Neural crest cell (in vitro differentiated cells): ENCODE measurements at places on chromosomes 5 and 9. TPM values are rescaled to one million over a fixed set of nuclear protein-coding genes. Genes with fewer than 3 reads are reported as not detected.

DNA sequence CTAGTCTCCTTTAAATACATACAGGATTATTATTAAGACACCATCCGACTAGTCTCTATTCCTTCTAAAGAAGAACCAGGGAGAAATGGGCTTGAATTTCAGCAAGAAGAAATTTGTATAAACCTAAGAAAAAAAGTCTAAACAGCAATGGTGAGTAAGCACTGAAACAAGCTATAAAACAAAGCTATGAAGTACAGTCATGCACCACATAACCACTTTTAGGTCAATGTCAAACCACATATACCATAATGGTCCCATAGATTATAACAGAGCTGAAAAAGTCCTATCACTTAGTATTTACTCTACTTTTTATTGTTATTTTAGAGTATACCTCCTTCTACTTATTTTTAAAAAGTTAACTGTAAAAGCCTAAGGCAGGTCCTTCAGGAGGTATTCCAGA, 102.0 kb upstream of the NFIB start:
- no peaks in the 10 kb centered on the region for H3K27me3 ChIP-seq
- H3K4me1 ChIP-seq = peaks cover 15% of the 10 kb centered on the region
- no peak overlapping the region for H3K4me3 ChIP-seq

GRCh38 chr5:72920690-72921502, 34.9 kb upstream of the FCHO2 start:
- H3K27me3 ChIP-seq = no peaks in the 10 kb centered on the region
- peaks cover 3% of the 10 kb centered on the region for H3K36me3 ChIP-seq
- H3K4me1 ChIP-seq = no peaks in the 10 kb centered on the region
- no peak for DNase-seq

DNA sequence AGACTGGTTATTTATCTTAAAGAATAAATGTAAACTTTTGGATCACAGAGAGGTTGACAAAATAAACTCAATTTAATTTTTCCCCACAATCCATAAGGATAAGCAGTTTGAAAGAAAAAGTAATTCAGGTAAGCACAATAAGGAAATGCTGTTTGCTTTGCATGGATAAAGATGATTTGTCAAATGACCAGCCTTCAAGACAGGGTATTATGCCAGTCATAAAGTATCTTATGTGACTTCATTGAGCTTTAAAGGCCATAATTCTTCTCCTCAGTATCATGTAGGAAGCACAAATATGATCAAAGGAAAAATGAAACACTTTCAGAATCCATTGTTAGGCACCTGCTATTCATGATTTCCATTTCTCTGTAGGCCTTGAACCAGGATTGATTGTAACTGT, 180.7 kb upstream of the PPP1R2B start:
- H3K27ac ChIP-seq = no peak overlapping the region
- no peaks in the 10 kb centered on the region for H3K4me1 ChIP-seq
- H3K27me3 ChIP-seq = peaks cover 3% of the 10 kb centered on the region
- DNase-seq = no peak
- no peak overlapping the region for H3K4me3 ChIP-seq
- H3K36me3 ChIP-seq = no peaks in the 10 kb centered on the region

DNA sequence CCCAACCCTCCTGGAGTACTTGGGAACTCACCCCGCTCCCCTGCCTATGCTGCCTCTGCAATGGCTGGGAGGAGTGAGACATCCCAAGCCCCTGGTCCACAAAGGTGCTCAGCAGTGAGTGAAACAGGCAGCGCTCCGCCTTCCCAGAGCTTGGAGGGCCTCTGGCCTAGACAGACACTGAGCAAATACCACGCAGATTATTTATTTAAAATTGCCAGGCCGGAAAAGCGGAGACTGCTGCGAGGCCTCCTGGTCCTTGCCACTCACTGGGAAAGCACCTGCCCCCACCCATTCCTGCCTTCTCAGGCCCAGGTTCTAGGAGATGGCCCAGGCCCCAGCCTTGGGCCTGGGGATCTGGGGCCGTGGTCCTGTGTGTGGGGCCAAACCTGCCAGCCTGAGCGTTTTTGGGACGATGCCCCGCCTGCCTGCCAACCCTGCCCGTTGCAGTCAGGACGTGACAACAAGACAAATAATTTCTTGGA, 17.4 kb downstream of the FGF18 start:
- peaks cover 13% of the 10 kb centered on the region for H3K4me1 ChIP-seq
- H3K27ac ChIP-seq = no peak overlapping the region
- no peaks in the 10 kb centered on the region for H3K36me3 ChIP-seq
- DNase-seq = no peak
- no peak overlapping the region for H3K4me3 ChIP-seq

- H3K27ac ChIP-seq = no peak overlapping the region
- no peak overlapping the region for H3K4me3 ChIP-seq
- no peaks in the 10 kb centered on the region for H3K4me1 ChIP-seq
Measured at GRCh38 chr5:59449905-59450644, 443.5 kb downstream of the PDE4D start.

The SLC6A3 gene
- 0.16 and 0.27 TPM in 2 replicates for total RNA-seq

DNA sequence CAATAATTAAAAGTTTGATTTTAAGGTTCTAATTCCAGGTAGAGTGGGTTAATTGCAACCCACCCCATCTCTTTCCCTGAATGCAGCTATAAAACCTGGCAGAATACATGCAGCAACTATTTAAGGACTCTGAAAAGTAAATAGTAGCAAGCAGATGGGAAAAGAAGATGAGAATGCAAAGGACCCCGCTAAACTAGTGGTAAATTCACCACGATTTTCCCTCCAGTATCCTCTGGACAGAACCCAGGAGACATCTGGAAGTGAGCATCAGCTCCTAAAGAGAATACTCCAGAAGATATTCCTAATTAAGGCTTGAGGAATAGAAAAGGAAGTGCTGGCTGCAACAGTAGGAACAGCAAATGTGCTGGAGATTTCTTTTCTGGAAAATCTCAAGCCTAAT, 170.9 kb downstream of the FRMD3 start:
- H3K4me1 ChIP-seq = peaks cover 9% of the 10 kb centered on the region
- no peaks in the 10 kb centered on the region for H3K27me3 ChIP-seq
- no peak overlapping the region for H3K4me3 ChIP-seq
- H3K27ac ChIP-seq = no peak overlapping the region
- H3K36me3 ChIP-seq = peaks cover 3% of the 10 kb centered on the region
- DNase-seq = no peak

The RANBP6 gene
- total RNA-seq = 25.6 and 25.9 TPM in 2 replicates

- no peaks in the 10 kb centered on the region for H3K36me3 ChIP-seq
- no peak overlapping the region for H3K27ac ChIP-seq
- peaks cover 11% of the 10 kb centered on the region for H3K27me3 ChIP-seq
- no peak overlapping the region for H3K4me3 ChIP-seq
- peaks cover 6% of the 10 kb centered on the region for H3K4me1 ChIP-seq
Measured at GRCh38 chr9:38431116-38431515, 6.9 kb upstream of the IGFBPL1 start.
